ENCODE measurements at places on chromosomes 2 and 18.

- no peak for DNase-seq
Measured at GRCh38 chr2:163934131-163934530, 198.3 kb upstream of the FIGN start.

DNA sequence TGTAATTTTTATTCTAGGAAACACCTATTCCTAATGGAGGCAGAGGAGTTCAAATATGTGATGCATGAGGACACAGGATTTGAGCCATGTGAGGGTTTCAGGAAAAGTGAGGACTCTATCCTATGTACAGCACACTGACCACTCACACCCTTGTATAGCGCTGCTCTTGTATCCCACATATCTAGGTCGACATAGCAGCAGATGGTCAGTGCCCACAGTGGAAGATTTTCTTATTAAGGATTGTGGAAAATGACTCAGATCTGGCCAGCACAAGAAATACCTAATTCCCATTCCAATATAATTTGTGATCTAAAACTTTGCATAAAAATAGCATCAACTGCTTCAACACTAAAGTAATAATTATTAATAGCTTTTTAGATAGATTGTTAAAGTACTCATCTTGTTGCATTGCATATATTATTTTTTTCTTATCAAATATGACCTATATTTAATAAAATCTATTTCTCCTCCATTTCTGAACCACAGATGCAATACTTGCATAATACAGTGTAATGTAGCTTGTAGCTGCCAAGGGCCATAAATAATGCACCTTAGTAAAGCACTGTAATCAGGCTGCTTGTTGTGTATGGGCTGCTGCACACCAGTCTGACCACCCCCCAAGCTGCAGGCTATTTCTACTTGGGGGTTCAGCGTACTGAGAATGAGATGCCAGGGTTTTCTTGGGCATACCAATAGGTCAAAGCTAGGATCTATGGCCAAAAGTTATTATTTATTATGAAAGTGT, 442.2 kb upstream of the CWC22 start:
- no peak for DNase-seq

GRCh38 chr2:74948779-74949178, 9.7 kb upstream of the POLE4 start:
- DNase-seq, result no peak

DNA sequence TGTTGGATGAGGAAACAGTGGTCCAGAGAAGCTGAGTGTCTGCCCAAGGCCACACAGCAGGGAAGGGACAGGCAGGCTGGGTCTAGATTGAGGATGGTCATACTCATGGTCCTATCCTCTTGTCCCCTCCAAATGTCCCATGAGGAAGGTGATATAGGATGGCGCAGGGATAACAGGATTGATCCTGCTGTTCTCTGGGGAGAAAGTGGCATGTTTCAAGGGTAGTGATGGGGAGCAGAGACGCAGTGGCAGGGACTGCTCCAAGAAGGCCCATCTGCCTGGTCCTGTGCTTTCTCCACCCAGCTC, 24.6 kb downstream of the HS1BP3 start:
- no peak for DNase-seq

DNA sequence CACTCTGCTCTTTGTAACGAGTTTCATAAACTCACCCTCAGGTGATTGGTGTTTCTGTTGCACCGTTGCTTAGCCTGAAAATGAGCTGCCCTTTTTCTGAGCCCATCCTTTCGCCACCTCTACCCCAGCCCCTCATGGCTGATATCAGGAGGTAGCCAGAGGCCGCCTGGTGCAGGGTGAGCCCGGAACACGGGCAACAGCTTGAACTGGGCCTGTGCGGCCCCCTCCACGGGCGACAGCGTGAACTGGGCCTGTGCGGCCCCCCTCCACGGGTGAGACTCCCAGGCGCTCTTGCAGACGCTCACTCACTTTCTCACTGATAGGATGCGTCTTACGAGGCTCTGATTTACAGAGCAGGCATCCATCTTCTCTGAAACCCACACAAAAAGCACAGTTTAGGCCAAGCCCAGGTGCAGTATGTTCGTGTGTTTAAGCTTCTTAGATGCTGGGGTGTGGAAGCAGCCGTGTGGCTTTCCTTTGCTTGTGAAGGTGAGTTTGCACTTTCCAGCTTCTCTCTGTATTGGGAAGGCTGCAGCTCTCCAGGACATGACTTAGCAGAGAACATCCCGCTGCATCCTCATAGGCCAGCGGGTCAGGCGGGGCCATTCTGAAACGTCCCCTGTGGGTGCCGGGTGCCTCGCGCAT, 83.5 kb downstream of the NFATC1 start:
- no peak for DNase-seq

GRCh38 chr2:77155511-77155910, 366.7 kb downstream of the LRRTM4 start:
- DNase-seq, result no peak

DNA sequence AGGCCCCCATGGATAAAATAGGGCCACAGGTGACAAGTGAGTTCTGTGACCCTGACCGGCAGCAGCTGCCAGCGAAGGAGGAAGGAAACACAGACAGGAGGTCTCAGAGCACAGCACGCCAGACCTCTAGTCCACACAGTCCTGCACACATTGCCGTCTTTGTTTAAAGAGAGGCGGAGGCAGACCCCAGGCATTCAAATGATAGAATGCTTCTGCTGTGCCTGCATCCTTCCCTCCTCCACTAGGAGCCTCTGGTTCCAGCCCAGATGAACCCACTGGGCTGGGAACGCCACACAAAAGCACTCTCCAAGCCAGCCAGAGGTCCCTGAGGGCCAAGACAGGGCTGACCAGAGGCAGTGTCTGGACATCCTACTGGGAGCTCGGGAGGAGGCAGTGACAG, 118.7 kb downstream of the KLHL29 start:
- no peak for DNase-seq

- DNase-seq, result no peak
Measured at GRCh38 chr2:120246546-120247300, 5.9 kb upstream of the RALB start.

- no peak for DNase-seq
Measured at GRCh38 chr2:240579771-240580614, 6.5 kb upstream of the CAPN10 start.

DNA sequence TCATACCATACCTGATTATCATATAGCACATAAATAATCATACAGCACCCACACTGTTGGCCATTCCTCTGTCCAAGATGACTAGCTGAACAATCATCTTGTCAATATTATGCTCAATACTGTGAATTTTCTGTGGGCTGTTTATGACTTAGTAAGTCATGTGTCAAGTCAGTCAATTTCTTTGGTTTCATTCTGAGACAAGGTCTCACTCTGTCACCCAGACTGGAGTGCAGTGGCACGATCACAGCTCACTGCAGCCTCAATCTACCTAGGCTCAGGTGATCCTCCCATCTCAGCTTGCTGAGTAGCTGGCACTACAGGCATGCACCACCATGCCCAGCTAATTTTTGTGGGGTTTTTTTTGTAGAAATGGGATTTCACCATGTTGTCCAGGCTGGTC, 5.7 kb downstream of the MCM6 start:
- no peak for DNase-seq

- no peak for DNase-seq
Measured at GRCh38 chr2:127143841-127144782, 37.2 kb upstream of the BIN1 start.

DNA sequence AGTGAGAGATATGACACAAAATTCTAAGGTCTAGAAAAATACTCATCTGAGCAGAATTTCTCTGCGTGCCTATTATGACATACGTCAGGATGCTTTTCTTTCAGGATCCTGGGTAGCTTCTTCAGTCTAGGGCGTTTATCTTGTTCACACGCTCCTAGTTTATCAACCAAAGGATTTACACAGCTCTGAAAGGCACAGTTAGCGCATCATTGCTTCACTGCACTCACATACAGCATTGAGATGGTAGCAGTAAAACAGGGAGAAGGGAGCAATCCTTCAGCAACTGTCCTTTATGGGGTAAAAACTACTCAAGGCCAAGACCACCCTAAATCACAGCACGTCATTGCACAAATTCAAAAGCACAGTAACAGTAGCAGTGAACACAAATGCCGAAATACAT, 222.8 kb downstream of the SUCLG1 start:
- DNase-seq, result no peak

DNA sequence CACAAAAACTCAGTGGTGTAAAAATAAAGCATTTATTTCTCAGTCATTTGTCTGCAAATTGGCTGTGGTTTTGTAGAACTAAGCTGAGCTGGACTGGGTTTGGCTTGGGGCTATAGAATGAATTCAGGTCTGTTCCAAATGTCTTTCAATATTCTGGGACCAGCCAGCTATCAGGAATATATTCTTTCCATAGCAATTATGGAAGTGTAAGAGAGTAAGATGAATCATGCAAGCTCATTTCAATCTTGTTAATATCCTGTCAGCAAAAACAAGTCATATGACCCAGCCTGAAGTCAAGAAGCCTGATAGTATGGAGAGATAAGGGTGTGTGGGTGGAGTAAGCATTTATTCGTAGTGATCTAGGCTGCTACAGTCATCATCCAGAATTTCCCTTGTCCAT, 481.0 kb upstream of the CDH2 start:
- no peak for DNase-seq

DNA sequence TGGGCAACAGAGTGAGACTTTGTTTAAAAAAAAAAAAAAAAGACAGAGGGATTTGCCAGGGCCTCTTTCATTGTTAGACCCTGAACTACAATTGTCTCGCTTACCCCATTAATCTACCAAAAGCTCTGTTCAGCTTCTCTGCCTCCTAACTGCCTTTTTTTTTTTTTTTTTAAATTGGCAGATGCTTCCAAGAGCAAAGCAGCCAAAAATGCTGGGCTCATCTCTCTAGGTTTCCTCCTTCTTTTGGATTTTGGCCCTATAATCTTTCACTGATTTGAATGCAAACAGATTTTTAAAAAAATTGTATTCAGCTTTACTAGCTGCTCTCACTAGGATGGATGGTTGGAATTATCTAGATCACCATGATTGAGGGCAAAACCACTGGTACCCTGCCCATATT, 33.2 kb upstream of the RAPGEF4 start:
- no peak for DNase-seq

DNA sequence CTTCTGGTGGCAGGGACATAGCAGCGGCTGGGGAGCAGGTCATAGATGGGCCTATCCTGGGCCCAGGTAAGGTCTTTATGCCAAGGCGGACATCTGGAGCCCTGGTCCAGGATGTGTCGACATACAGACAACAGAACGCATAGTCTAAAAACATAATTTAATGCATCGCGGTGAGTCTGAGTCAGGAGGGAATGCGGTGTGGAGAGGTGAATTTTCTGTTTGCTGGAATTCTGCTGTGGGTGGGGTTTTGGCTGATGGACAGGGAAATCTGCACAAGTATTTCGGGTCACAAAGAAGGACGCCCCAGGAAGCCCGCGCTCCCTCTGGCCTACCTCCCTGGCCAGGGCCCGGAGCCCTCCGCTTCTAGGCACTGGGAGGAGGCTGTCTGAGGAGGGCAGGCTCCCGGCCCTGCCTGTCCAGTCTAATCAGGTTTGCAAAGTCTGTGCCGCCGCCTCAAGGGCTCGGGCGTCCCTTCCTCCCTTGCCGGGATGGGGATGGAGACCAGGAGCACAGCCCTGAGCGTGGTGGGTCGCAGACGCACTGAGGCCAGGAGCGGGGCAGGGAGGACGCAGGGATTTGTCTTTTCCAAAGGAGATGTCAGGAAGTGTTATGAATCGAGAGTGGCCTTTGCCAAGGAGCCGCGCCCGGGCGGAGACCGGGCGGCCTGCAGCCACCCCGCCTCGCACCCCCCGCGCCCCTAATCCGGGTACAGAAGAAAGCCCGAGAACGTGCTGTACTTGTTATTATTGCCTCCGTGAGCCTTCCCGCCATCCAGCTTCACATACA, 2.3 kb downstream of the C1QL2 start:
- no peak for DNase-seq

DNA sequence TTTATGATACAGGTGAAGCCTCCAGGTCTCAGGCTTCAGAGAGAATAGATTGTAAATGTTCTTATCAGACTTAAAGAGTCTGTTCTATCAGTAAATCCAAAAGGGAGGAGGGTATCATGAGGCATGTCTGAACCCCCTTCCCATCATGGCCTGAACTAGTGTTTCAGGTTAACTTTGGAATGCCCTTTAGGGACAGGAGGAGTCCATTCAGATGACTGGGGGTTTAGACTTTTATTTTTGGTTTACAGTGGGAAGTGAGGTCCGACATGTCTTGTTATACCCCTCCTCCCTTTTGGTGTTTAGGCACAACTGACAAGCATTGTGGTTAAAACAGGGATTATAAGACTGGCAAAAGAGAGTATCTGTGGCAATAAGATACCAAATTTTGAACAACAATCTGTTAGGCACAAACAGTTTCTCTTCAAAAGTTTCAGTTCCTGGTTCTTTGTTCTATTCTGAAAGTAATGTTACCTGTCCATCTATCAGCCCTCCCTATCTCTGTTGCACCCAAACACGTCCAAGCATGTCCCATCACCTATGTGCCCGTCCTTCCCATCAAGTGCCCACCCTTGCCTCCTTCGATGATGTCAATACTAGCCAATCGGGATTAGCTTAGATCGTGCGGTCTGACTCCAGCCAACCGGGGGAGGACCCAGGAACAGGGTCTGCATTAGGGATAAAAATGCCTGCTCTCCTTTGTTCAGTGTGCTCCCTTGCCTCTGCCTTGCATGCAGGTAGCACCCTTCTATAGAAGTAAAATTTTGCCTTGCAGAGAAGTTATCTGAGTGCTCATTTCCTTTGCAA, 16.4 kb downstream of the TCF23 start:
- DNase-seq, result no peak

GRCh38 chr2:32572030-32572429, 55.8 kb upstream of the TTC27 start:
- no peak for DNase-seq

DNA sequence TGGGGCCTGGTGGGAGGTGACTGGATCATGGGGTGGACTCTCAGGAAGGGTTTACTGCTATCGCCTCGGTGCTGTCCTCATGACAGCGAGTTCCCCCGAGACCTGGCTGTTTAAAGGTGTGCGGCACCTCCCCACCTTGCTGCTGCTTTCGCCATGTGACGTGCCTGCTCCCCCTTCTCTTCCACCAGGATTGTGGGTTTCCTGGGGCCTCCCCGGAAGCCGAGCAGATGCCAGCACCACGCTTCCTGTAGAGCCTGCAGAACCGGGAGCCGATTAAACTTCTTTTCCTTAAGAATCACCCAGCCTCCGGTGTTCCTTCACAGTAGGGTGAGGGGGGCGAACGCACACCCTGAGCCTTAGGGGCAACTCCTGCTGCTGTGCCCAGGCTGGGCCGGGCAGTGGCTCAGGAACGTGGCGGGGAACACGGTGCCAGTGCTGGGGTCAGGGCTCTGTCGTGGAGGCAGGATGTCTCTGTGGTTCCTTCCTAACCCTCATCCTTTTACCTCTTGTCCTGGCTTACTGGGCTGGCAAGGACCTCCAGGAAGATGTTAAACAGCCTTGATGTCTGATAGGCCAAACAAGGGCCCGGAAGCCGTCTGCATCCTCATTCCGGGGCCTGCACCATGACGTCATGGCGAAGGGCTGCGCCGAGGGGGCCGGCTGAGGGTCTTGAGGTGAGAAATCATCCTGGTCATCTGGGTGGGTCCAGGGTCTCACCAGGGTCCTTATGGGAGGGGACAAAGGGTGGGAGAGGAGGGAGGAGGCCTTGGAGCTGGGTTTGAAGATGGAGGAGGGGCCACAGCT, 12.7 kb downstream of the NEU4 start:
- DNase-seq, result no peak

- no peak for DNase-seq
Measured at GRCh38 chr2:61356261-61356957, 114.5 kb downstream of the USP34 start.

GRCh38 chr2:95225658-95226057, 18.3 kb downstream of the ZNF892 start:
- no peak for DNase-seq

GRCh38 chr2:224987733-224988132, 54.5 kb downstream of the DOCK10 start:
- no peak for DNase-seq
